ENCODE measurements at places on chromosomes 3 and 15.
A peak's percentile ranks its signal among the peaks of the same experiment; 100 is the strongest.

DNA sequence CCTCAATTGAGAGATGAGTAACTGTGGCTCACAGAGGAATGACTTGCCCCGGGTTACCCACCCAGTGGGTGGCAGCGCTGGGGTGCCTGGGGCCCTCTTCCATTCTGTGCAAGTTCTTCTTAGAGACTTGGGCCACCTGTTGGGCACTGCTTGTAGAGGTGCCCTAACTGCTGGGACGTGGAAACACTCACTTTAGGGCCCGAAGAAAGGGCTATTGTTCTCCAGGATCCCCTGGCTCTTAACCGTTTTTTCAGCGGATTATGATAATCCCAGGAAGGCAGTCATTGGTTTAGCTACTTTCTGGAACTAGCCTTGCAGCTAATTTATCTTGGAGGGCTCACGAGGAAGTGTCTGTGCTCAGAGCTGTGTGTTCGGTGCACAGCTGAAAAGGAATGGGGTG lies 66.0 kb upstream of the GCNT3 start:
- DNase-seq, result no peak

DNA sequence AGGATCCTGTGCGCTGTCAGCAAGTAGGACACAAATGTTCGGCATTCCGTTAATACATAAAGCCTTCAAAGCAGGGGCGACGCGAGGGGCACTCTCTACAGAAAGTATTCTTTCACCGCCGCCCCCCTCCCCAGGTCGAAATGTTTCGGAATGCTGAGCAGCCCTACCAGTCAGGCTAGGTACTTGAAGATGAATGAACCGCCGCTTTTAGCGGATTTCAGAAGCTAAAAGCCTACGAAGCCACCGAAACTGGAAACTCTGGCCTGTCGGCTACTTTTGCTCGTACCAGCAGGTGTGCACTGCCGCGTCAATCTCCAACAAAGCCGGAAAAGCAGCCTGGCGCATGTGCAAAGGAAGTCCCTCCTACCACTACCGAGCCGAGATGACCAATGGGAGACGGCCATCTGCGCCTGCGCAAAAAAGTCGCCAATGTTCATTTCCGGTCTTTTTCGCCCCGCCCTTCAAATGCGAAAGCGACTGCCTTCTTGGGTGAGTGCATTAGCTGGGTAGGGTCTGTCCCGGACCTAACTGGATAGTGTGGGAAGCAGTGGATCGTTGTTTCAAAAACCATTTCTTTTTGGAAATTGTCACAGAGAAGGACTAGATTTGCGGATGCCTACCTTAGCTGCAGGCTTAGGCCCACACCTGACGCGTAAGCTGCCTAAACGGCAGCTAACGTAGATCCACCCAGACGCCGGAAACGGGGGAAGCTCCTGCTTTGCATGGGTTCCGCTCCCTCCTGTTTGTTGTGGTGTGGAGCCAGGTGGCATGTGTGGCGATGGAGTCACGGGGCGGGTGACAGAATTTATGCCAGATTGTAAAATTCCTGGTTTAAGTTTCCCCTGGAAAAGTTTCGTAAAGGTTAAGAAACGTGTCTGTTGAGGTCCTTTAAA lies at the start of gene WDR5B:
Gene WDR5B (minus strand): TSS at position 301 of the 893 bp plus-strand sequence. CDS start 534 bp downstream, outside the sequence.
- DNase-seq, result peak; percentile 96

DNA sequence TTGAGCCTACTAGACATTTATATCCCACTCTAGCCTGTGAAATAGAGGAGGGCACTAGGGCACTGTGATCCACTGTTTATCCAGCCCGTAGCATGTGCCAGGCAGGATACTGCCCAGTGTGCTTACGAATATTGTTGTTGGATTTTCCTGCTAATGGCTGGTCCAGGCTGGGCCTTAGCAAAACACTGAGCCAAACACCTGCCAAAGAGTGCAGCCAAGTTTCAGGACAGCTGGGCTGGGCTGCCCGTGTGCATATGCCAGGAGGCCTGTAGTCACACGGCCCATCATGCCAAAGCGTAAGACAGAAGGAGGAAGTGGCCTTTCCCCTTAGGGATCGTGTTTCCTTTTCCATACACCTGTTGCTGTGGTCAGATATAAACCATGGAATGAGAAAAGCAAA lies 54.5 kb upstream of the ABHD10 start:
- DNase-seq, result no peak

DNA sequence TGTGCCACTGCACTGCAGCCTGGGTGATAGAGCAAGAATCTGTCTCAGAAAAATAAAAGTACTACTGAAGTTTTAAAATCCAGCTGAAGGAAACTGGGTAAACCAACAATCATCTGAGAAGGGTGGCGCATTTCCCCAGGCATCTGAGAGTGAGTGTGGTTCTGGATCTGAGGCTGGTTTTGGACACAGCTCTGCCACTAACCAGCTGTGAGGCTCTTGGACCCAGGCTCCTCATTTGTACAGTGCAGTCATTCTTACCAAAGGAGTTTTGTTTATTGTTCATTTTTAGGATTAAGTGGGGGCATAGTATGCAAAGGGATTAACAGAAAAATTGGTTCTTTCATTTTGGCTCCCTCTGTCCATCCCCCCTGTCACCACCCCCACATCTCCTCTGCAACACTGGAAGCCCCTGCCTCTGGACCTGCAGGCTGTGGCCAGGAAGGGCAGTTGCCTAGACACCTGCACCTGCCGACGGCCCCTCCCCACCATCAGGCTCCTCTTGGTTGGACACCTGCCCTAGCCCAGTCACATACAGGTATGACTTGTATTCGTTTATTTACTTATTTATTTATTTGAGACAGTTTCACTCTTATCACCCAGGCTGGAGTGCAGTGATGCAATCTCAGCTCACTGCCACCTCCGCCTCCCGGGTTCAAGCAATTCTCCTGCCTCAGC lies 8.8 kb downstream of the NUP210 start:
- no peak for DNase-seq

DNA sequence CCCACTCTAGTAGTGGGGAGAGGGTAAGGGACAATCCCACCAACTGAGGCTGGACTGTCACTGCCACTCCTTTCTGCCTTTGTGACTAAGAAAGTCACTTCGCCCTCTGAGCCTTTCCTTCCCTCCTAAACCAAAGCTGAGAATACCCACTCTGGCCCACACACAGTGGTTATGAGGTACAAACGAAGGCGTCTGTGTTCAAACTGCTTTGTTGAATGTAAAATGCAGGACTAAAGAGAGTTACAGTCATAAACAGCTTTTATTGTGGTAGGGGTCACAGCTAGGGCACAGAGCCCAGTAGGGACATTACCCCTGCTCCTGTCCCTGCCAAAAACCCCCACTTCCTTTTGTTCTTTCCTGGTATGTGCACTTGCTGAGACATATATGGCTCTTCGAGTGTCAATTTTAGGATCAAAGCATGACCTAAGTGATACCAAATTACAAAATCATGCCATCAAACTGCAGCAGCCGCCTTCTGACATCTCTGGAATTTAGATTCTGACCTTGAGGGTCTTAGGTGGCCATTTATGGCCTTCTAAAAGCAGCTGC lies 45.1 kb downstream of the CTDSPL start:
- no peak for DNase-seq

- DNase-seq, result no peak
Measured at GRCh38 chr15:77772641-77773402, 140.1 kb upstream of the LINGO1 start.

GRCh38 chr15:79978655-79979514 lies 7.9 kb upstream of the BCL2A1 start:
- DNase-seq, result peak; percentile 86

GRCh38 chr3:196210673-196211556 lies at the start of gene ZDHHC19:
Gene ZDHHC19, minus strand, starts transcription at chr3:196211400. Its CDS starts 85 bp downstream, at chr3:196211315.
- DNase-seq, result no peak

- DNase-seq, result no peak
Measured at GRCh38 chr3:66863205-66864111, 134.6 kb upstream of the KBTBD8 start.

GRCh38 chr15:65087411-65087810 lies 10.9 kb downstream of the KBTBD13 start:
- DNase-seq, result no peak

- no peak for DNase-seq
Measured at GRCh38 chr15:43237842-43238470, 17.1 kb upstream of the EPB42 start.

- no peak for DNase-seq
Measured at GRCh38 chr3:10700821-10701220, 115.2 kb upstream of the SLC6A11 start.

DNA sequence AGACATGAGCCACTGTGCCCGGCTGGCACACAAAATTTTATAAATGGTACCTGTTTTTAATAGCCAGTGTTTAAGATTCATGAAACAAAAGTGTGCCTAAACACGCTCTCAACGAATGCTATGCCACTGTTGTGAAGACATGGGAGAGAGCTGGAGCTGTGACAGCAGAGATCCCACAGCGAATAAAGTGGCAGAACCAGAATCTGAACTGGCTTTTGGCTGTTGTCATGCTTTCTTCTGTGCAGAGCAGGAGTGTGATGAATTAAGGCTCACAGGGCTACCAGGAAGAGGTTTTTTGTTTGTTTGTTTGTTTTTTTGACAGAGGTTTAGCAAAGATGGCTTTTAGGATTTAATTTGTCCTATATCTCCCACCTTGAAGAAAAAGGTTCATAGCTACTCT lies 14.5 kb downstream of the PTPRG start:
- DNase-seq, result no peak

DNA sequence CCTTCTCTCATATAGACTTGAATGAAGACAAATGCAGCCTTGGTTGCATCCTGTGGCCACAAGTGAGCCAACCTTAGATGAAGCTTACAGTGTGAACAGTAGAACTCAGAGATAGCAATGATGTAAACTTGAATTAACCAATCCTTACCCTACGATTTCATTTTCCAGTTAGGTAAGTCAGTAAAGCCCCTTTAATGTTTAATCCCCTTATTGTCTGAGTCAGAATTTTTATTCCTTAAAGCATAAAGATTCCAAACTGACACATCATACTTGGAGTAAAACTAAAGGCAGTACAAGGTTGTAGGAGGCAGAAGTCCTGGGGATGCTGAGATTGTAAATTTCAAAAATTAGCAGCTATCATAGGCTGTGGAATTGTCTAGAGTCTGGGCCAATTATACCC lies 507.8 kb upstream of the DPH6 start:
- DNase-seq, result no peak

GRCh38 chr15:101494251-101494796 lies 4.8 kb upstream of the PCSK6 start:
- DNase-seq, result no peak

- no peak for DNase-seq
Measured at GRCh38 chr3:123491966-123492587, 43.2 kb upstream of the ADCY5 start.
